ENCODE measurements at places on chromosomes 5 and 9. TPM values are rescaled to one million over a fixed set of nuclear protein-coding genes. Genes with fewer than 3 reads are reported as not detected.

Gene PRRT1B
- 1.2 TPM for polyA plus RNA-seq

- no peak for DNase-seq
Measured at GRCh38 chr5:83219495-83219894, 142.1 kb downstream of the XRCC4 start.

Gene RECK
- 30.0 TPM for polyA plus RNA-seq

Gene SPINK7
- 0.35 TPM for polyA plus RNA-seq

GRCh38 chr9:81499594-81499993, 189.8 kb downstream of the TLE1 start:
- DNase-seq = no peak

DNA sequence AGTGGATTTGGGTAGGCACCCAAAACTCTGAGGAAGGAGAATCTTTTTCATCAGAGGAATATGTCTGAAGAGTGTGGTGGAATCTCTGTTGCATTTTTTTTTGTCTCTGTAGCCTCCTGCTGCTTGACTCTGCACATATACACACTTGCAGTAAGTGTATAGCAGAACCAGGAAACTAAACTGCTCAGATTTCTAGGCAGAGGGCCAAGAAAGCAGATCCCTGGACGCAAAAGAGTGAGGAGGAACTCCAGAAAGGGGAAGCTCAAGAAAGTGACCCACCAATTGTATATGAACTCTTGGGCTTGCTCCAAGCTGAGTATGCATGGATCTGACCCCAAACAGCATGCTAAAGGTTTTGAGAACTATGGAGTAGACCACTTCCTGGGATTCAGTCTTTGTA, 181.8 kb downstream of the GADD45G start:
- DNase-seq = no peak

Gene KCNIP1
- 10.8 TPM for polyA plus RNA-seq
